ENCODE measurements at places on chromosomes 2 and 18.

GRCh38 chr2:211451642-211452041 lies 895.2 kb downstream of the CPS1 start:
- no peak for DNase-seq

DNA sequence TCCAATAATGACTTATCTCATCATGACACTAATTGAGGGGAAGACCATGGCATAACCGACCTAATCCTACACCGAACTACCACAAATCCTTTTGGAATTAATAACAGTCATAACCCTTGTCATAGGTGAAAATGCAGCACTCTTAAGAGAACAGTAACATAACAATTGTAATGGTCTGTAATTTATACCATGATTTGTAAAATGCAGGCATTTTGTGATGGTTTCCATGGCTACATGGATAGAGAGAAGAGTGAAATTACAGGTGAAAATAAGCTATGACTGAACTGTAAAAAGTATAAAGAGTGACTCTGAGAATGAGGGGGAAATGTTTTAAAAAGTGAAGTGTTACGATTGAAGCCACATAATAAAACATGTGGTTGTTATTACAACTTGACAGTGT lies 494.1 kb upstream of the SLC39A10 start:
- DNase-seq, result no peak

DNA sequence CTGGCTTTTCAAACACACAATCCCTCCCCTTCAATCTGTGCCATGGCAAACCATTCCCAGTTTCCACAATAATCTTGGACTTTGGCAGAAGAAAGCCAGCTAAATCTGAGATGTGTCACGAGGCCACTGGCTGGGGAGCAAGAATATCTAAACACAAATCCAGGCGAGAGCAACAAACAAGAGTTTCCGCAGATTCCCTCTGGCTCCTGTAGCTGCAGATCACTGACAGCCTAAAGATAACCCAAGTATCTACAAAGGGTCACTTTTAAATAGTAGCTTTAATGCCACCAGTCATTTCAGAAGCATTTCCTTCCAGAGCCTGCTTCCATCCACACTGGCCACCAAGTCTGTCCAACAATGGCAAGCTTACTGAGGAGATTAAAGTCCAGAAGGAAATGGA lies 86.9 kb downstream of the ACVR1 start:
- DNase-seq, result peak; percentile 26

- no peak for DNase-seq
These were observed 60.8 kb downstream of the CEP192 start for GRCh38 chr18:13051950-13052349.
